ENCODE measurements at places on chromosomes 1 and 21.

GRCh38 chr1:147647796-147648633, 22.3 kb downstream of the ACP6 start:
- no peak for DNase-seq

GRCh38 chr1:88961647-88962275, 30.7 kb downstream of the KYAT3 start:
- no peak for DNase-seq

DNA sequence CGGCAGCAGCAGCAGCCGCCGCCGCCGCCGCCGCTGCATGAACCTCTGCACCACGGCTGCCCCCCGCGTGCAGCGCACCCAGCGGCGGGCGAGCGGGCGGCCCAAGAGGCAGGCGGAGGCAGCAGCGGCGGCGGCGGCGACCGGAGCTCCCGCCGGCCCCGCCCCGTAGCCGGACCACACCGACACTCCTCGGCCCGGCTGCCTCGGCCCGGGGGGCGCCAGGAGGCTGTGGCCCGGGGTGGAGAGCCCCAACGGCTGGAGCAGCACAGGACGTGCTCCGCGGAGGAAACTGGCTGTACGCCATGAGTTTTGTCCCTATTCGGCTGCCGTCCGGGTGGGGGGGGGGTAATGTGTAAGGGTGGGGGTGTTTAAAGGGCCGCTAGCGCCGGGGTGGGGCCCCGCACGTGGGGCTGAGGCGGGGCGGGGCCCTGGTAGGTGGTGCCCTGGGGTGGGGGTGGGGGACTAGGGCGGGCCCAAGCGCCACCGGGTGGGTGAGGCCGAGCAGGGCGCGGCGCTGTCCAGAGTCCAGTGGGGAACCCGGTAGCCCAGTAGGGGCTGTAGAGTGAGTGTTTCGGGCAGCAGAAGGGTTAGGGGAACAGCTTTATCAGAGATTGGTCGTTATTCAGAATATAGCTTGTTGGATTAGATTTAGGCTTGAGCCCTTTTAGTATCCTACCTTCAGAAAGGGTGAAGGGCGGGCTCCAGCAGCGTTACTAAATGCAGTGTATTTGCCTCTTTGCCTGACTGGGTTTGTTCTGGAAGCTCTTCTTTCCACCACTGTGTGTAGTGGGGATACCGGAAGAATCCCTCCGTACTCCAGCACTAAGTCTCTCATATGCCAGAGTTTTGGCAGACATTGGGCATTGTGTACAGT, at the start of gene FAM78B:
Gene FAM78B, minus strand, starts transcription at position 304 of the 874 bp plus-strand sequence. CDS start 753 bp downstream, outside the sequence.
- peak; percentile 65 for DNase-seq

- DNase-seq: no peak
Observed at GRCh38 chr21:45570826-45571601, 28.8 kb upstream of the SLC19A1 start.

- no peak for DNase-seq
Observed at GRCh38 chr1:224726441-224727182, 110.5 kb downstream of the CNIH3 start.

DNA sequence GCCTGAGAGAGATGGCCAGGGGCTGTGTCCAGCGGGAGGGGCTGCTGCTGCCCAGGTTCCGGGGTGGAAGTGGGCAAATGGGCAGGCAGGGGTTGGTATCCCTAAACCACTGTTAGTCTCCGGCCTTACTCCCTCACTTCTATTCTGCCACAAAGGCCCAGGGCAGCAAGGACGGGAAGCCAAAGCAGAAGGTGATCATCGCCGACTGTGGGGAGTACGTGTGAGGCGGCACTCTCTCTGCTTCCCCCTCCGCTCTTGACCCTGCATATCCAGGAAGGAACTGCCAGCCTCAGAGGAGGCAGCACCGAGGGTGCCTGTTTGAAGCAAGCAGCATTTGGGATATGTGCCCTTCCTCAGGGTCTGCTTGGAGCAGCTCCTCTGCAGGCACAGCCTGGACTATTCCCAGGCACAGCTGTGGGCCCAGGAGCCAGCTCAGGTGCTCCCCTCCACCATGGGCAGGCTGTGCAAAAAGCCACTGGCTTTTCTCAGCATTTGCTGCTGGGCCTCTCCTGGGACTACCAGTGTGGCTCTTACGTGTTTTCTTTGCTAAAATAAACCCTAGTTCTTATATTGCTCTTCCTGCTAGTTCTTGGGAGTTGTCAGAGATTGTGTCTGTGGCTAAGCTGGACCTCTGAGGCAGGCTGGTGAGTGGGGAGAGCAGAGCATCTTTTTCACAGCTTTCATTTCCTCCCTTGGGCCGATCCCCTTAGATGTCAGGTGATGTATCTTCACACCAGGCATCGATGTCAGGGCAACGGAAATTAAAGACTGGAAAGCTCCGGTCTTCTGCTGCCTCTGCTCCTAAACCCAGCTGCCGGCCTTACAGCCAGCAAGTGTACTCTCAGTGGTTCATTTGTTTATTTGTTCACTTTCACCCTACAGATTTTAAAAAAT, 14.7 kb downstream of the PPIE start:
- DNase-seq: no peak

GRCh38 chr1:233570216-233570615, 43.7 kb upstream of the KCNK1 start:
- DNase-seq: no peak

GRCh38 chr1:94739521-94740061, 80.6 kb upstream of the SLC44A3 start:
- no peak for DNase-seq

GRCh38 chr1:14390816-14391215, 207.7 kb upstream of the KAZN start:
- no peak for DNase-seq

- no peak for DNase-seq
Observed at GRCh38 chr1:56477164-56478111, 101.9 kb downstream of the PLPP3 start.

GRCh38 chr1:169563019-169563615, 23.2 kb downstream of the F5 start:
- no peak for DNase-seq

DNA sequence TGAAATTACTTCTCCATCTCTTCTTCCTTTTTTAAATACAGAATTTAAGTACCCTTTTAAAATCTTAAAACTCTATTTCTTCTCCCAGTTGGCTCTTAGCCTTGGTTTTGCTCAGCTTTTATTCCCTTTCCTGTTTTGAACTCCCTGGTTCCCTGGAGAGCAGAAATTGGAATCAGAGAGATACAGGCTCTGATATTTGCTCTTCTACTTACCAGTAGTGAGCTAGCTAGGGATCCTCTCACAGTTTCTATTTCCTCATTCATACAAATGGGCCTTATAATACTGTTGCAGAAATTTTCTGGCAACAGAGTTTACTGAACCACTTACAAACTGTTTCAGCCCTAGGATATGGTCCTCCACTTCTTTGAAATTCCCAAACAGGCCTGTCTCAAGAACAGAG, 606.3 kb downstream of the NUF2 start:
- no peak for DNase-seq

DNA sequence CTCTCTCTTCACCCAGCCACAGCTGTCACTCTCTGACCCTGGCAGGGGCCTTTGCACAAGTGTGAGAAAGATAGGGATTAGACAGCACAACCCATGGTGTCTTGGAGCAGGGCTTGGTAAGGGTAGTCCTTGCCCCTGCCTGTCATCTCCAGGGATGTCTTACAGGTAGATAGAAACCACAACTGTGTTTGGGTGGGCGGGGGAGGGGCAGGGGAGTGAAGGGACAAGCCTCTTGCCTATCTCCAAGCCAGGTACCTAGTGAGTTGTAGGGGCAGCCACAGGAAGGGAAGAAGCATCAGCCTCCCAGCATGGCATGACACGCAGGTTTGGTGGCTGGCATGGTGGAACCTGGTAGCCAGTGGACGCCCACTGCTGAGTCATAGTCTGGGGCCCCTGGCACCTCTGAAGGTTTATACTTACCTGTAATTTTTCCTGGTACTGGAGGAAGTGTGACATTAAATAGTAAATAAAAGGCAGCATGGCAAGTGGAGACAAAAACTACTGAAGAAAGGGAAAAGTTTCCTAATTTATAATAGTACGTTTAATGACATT, 97.5 kb downstream of the CLEC20A start:
- DNase-seq: no peak

DNA sequence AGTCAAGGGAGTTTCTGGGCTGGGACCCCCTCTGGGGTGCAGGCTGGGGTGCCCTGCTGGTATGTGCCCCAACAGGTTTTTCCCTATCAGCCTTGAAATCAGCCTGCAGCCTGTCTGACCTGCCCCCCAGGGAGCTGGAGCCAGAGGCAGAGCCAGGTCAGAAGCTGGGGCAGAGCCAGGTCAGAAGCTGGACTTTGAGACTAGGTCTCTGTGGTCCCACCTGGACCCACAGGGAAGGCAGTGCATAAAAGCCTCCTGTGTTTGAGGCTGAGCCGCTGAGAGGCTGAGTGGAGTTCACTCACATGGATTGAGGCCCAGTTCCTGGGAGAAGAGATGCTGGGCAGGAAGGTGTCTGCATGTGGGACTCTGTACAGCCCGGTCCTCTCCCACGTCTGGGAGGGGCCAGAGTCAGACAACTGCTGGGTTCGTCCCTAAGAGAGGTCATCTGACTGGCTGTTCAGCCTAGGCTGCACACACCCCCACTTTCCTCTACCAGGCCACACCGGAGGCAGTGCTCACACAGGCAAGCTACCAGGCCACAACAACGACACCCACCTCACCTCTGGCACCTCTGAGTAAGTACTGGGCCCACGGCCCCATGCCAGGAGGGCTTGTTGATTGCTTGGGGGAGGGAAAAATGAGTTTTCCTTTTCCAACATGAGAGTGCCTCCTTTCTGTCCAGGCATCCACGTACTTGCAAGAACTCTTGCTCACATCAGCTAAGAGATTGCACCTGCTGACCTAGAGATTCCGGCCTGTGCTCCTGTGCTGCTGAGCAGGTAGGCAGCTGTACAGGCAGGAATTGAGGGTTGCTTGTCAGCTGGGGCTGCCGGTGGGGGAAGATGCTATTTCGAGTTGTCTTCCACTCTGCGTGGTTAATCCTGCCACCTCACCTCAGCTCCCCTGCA, at the start of gene ANXA9:
Gene ANXA9, plus strand, starts transcription at position 488 of the 908 bp plus-strand sequence. CDS start 814 bp downstream, outside the sequence.
- DNase-seq: no peak

GRCh38 chr1:113136476-113136875, 63.5 kb downstream of the LRIG2 start:
- no peak for DNase-seq

DNA sequence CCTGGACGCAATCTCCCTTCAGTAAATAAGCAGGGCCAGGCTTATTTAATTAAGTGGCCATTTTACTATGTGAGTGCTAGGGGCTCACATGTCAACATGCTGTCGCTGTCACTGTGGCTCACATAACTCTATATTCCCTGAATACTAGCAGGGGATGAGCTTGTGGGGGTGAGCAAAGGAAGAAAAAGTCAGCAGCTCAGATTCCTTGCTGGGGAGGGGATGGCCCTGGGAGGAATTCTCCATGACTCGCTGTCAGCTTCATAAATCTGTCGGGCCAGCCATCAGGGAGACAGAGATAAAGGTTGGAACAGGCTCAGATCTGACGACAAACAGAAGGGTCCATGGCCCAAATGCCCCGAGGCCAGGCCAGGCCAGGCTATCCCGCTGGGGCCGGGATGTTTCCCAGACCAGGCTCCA, 26.0 kb upstream of the PLEKHG5 start:
- no peak for DNase-seq

- DNase-seq: no peak
Observed at GRCh38 chr21:22703521-22703920, 1705.3 kb downstream of the NCAM2 start.

GRCh38 chr1:248599396-248599795, 1.9 kb upstream of the OR2T10 start:
- no peak for DNase-seq

- DNase-seq: no peak
Observed at GRCh38 chr1:225607355-225607754, 45.6 kb downstream of the ENAH start.

DNA sequence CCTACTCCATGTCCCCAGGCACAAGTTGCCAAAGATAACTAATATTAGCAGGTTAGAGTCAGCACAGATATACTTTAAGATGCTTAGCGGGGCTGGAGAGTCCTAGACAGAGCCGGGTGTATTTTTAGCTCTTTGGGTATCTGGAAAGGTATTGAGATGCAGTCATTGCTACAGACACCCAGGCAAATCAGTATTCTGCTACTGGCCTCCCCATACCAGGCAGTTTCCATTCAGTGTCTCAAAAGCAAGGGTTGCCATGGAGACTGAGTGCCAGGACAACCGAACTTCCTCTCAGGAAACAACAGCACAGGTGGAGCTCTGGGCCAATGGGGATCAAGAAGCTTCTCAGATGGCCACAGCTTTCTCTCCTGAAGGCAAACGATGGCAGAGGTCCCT, 45.3 kb downstream of the KCNC4 start:
- DNase-seq: no peak

DNA sequence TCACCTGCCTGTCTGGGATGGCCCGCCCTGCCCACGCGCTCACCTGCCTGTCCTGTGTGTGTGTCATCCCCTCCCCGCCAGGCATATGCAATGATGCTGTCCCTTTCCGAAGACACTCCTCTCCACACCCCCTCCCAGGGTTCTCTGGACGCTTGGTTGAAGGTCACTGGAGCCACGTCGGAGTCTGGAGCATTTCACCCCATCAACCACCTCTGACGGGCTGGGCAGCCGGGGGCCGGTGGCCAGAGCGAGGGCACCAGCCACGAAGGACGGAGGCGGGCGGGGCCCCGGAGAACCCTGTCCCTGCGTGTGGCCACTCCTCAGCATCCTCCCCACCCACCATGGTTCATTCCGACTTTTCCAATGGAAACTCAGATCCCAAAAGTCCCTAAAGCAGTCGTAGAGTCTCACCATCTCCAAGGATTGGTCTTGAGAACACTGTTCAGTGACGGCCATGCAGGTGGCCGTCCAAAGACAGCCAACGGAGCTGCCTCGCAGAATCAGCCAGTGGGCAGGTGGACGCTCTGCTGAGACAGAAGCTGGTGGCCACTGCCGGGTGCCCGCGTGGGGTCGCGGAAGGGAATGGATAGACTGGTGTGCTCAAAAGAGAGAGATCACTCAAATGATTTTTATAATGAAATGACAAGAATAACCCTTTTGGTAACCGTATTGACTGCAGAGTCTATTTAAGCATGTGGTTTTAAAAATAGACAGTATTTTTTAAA, 20.7 kb upstream of the ARHGEF16 start:
- no peak for DNase-seq

DNA sequence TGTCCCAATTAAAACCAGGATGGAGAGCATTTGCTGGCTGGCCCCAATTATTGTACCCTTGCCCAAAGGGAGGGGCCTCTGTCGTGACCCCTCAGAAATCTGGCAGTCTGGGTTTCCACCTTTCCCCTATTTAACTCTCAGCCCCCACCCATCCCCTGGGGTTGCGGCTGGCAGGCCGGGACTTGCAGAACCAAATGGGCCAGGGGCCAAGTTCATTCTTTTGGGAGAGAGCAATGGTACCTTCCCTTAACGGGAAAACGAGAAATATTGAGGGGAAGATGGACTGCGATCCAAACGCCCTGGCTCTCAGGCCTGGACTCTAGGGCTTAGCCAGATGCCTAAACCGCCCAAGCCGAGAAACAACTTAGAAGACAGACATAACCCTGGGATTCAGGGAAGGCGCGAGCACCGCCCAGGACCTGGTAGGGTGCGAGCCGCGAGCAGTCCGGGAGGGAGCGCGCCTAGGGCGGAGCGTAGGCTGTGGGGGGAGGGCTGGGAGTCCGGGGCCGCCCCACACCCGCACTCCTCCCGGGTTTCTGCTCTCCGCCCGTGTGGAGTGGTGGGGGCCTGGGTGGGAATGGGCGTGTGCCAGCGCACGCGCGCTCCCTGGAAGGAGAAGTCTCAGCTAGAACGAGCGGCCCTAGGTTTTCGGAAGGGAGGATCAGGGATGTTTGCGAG, at the start of gene SLC27A3:
Gene SLC27A3, plus strand, starts transcription at position 628 of the 678 bp plus-strand sequence. CDS start 91 bp downstream, outside the sequence.
- no peak for DNase-seq
